A549 (cell line): ENCODE measurements at places on chromosomes 7 and 10.
A peak's percentile ranks its signal among the peaks of the same experiment; 100 is the strongest.

GRCh38 chr10:51311228-51311627 lies 236.9 kb downstream of the PRKG1 start:
- DNase-seq: no peak

DNA sequence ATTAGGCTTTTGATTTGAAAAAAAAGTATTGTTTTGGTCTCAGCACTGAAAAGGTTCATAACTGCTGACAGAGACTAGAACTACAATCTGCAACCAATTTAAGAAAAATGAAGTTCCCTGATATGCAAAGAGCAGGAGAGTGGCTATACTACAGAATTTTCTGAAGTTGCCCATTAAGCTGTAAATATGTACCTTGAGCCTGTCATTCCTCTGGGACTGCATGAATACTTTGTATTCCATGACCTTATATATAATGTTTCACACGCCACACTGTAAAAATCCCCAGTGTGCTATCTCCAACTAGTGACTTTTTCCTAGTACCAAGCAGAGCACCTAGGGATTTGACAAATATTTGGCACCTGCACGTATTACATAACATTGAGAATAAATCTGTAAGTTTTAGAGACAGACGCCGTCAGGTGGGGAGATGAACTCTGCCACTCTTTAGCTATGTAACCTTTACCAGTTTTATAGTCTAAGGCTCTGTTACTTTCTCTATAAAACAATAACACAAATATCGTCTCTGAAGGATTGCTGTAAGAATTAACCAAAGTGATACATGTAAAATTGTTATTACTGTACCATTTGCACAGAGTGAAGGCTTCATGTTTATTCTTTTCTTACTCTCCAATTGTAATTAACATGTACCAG lies 235.4 kb downstream of the MAGI2 start:
- no peak for DNase-seq

GRCh38 chr7:41491883-41492471 lies 210.9 kb downstream of the INHBA start:
- DNase-seq: no peak

DNA sequence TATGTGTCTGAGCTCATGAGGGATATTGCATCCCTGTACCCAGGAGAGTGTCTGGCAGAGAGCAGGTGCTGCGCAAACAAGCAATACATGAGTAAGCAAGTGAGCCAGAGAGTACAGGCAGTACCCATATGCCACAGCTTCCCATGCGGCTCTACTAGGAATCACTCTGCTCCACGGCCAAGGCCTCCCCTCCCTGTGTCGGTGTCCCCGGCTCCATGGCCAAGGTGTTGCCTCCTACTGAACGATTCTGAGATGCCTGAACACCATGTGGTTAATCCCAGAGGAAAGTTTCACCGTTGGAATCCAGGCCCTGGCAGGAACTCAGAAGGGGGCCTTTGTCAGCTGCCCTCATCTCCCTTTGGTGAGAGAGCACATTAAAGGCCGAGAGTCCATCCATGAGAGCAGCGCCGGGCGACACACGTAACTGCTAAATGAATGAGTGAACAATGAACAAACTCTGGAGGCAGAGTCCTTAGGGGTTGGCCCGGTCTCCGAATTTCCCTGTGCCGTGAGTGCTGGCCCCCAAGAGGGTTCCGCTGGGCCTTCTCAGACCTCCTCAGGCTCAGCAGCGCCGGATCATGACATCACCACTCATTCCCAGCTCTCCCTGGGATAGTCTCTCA lies 136.0 kb upstream of the FAM20C start:
- DNase-seq: no peak

DNA sequence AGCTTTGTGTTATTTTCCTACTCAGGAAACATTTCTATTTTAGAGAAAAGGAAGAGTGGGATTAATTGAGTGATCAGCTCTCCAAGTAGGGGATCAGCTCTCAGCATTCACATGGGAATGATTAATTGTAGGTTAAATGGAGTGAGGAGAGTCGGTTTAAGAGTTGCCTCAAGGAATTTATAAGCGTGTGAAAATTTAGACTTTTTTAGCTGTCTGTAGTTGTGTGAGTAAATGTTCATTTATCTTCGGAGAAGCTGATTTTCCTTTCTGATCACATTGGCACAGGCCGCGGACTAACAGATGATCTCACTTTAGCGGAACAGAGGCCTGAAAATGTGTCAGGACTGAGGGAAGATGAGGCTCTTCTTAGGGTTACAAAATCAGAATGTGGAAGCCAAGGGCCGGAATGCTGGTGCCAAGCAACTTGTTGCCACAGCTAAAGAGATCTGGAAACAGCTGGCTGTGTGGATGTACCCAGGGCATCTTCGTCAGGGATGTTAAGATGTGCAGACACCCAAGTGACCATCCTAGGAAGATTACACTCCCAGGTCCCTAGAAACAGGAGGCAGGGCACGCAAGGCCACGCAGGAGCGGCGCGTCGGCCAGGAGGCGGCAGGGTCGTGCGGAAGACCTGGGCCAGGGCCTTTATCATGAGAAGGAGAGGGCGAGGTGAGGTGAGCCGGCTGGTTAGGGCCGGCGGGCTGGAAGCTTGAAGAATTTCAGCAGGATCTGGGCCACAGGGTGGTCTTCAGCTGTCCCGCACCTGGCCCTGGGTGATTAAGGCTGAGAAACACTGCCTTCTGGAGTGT lies 35.1 kb upstream of the TTYH3 start:
- no peak for DNase-seq

DNA sequence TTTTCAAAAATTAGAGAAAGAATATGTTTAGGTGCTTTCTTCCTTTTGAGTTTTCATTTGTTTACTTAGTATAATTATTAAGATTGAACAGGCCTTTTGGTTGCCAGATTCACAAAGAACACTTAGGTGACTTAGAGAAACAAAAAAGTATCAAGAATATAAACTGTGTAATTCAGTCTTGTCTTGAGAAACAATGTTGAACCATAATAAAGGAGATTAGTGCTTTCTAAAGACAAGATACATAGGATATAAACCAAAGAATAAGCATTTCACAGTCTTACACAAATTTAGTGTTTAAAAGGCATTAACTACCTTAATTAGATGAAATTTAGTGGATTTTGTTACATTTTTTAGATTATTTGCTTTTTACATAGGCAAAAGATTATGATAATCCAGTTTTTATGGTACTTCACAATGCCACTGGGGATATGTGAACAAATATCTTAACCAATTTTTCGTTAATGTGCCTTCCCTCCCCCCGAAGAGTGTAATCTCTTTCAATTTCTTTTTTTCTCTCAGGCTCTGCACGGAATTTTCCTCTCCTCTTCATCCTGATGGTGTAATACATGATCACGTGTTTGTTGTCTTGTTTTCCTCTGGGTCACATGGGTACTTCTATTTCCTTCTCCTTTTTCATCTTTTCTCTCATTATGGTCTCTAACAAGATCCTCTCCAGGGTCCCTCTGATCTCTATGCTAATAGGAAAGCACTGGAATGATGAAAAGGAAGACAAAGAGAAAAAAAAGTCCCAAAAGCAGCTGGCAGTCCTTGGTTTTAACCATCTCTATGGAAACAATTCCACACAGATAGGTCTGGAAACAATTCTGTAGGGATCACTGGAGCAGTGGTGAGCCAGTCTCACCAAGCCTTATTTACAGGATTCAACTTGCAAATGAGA lies 3.7 kb upstream of the HNRNPH3 start:
- DNase-seq: peak; percentile 73

DNA sequence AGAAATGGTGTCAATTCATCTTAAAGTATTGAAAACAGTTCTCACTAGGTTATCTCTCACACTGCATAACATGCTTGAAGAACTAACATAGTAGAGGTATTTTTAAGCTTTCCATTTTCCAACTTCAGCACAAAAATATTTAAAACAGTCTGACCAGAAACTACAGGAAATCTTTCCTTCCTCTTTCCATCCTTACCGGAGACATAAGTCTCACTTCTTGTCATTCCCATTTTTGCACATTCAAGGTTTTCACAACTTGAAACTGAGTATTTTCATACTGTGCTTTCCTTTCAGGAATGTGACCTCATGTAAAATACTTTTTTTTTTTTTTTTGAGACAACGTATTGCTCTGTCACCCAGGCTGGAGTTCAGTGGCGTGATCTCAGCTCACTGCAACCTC lies 45.2 kb downstream of the ARHGAP12 start:
- no peak for DNase-seq
